ENCODE measurements at places on chromosomes 7 and 10.

DNA sequence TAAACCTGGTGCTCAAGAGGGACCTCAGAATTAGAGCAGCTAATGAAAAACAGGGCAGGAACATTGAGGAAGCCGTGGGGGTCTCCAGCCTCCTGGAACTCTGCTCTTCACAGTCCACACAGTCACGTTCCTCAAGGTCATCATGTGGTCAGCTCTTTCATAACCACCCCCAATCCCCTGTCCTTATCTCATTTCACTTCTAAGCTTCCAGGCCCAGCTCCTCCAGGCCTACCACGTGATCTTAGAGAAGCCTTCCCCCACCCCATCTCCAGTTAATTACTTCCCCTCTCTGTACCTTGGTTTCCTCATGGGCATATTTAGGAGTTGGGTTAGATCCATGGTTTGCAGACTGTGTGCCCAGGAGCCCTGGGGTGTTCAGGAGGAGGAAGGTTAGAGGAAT is 106.4 kb upstream of the TCF7L2 start:
- DNase-seq, result no peak

DNA sequence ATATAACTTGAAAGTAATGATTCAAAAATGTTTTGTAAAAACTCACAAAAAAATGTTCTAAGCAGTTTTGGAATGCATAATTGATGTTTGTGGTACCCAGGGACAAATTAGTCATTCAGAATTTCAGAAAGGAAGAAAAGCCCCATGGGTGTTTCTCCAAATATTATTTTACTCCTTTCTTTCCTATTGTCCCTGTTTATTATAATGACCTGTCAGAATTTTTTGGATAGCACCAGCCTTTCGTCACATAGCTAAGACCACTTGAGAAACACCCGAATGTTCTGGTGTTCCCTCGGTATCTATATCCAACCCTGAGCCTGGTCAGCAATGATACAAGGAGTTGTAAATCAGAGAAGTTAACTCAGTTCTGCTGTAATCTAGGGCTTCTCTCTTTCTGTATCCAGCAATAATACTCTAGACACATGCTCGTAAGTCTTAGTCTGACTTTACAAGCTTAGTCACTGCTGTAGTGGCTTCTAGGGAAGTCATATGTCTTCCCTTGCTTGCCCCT is 64.8 kb upstream of the MEOX2 start:
- DNase-seq, result no peak

DNA sequence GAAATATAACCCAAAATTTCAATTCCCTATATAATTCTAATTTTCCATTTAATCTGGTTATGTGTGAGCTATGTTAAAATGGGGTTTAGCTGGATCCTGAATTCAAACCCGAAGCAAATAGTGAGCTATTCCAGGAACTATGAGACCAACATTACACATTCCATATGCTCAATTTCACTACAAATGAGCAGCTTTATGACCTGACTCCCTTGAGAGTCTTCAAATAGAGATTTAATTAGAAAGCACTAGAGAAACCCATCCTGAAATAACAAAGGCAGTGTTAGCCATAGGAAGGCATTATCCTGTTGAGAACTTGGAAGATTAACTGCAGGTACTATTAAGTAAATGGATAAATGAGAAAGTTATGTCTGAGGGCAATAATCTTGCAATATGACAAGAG is 890.0 kb downstream of the GRM8 start:
- DNase-seq, result no peak

- no peak for DNase-seq
Measured at GRCh38 chr7:30475580-30475979, 3.0 kb downstream of the NOD1 start.

- no peak for DNase-seq
Measured at GRCh38 chr7:17622451-17622850, 317.8 kb downstream of the SNX13 start.

GRCh38 chr10:83881661-83882060 is 257.6 kb upstream of the GHITM start:
- DNase-seq, result no peak

DNA sequence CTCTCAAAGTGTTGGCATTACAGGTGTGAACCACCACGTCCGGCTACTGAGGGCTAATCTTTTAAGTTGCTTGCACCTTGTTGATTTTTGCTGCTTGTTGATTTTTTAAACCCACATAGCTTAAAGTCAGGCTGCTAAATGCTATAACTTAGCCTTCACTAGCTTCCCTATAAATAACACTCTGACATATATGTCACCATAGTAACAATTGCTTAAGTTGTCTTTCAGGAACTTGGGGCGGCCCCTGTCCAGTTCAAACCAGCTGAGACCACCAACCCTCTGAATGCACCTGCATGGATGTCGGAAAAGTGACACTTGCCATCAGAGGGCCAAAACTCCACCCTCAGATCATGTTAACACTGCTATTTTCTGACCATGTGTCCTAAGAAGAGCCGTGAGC is 47.3 kb downstream of the ST8SIA6 start:
- DNase-seq, result no peak

DNA sequence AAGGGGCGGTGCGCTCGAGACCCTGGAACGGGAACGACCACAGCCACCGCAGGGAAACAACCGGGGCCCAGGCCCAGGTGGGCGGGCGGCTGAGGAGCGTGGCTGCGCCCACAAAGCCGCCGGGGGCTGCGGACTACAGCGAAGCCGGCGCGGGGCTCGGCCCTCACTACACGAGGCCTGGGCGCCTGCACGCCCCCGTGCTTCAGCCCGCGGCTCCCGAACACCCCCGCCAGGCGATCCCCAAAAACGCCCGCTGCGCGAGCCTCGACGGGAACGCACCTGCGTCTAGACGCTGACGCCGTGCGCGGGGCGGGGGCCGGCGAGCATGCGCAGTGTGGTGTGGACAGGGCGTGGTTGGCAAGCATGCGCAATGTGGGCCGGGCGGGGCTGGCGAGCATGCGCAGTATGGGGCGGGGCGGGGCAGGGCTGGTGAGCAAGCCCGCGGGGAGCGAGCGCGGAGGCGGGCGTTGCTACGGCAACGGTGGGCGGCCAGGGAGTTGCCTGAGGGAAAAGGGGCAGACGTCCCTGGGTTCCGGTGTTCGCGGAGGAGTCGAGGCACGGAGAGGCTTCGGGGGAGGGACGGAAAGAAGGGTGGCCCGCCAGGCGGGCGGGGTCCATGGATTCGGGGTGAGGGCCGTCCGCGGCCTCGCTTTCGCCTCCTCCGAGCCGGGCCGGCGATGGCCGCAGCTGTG is at the start of gene RNF32:
TSS of gene RNF32 (plus strand) at position 518 of the 692 bp plus-strand sequence. CDS start 3,104 bp downstream, outside the sequence.
- peak; percentile 99 for DNase-seq

- no peak for DNase-seq
Measured at GRCh38 chr7:96308253-96308949, 13.5 kb downstream of the SLC25A13 start.

GRCh38 chr10:29083096-29083495 is 205.8 kb upstream of the LYZL1 start:
- no peak for DNase-seq

Data from activated CD4-positive, alpha-beta T cell treated with anti-CD3 and anti-CD28 coated beads for 48 hours (primary cell).